ENCODE measurements at places on chromosomes 1 and 21.

DNA sequence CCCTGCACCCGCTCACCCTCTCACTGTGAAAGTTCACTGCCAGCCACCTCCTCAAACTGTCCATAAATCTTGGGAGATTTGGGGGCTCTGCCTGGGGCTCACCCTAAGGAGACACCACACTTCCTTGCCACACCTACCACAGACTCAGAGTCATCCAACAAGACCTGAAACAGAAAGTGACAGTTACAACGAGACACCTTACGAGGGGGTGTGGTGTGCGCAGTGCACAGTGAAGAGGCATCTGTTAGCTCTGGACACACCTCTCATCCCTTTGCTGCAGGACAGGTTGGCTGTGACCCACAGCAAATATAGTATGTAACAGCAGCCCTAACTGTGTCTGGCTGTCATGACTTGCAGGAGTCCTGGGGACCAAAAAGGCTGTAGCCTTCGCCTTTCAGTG, 190.2 kb downstream of the NR5A2 start:
- no peak for DNase-seq

DNA sequence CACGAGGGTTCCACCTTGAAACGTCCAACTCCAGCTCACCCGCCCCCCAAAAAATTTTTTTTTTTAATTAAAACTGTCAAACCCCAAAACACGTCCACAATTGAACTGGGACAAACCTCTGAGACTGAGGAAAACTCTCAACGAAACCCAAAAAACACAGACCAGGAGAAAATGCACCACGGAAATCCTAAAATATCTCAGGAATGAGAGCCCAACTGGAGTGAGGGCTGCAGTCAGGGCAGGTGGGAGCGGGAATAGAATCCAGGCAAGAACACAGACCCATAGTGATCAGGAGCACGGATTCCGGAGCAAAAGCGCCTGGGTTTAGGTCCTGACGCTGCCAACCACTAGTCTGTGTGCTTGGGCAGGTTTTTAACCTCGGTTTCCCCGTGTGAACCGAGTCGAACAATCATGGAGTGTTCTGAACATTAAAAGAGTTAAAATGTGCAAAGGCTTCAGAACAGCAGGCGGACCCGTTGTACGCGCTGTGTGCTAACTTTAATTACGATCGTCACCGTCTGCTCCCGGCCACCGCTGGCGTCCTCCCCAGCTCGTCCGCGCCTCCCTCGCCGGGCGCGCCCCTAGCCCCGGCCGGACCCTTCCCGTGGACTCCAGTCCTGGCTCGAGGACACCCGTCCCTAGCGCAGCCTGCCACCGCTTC, 624 bp downstream of the ARHGAP29 start:
- no peak for DNase-seq

DNA sequence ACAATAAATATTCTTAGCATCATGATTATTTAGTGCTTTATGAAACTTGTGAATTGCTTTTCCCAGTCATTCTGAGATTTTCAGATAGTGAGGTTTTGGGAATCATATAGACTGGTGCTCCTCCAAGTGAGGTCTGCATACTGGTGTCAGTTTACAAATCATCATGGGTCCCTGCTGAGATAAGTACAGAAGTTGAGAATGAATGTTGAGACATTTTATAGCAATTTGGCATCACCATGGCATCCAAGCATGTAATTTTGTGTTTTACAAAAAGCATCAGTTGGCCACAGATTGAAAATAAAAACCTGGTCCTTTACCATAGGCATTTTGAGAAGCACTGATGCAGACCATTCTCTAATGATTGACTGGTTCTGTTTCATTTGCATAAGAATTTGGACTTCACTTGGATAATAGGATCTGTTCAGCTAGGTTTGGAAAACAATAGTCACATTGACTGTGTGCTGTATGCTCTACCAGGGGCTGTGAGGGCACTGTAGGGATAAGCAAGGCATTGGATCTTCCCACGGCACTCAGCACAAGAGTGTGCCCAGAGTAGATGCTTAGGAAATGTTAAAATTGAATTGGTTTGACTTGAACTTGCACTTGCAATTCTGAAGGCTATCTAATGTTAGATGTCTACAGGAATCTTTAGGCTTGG, 79.0 kb upstream of the JUN start:
- DNase-seq, result peak; percentile 57

DNA sequence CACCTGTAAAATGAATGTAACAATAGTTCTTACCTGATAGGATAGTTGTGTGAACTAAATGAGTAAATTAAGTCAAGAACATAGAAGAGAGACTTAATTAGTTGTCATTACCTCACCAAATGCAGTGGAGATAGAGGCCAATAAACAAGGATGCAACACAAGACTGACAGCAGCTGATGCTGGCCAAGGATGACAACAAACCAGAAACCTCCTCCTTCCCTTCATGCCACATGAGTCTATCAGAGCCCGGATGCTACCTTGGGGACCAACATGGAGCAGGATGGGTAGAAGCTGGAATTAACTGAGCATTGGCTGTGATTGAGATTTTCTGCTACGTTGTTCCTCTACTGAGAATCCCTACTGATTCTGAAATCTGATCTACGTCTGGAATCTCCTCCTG, 30.3 kb upstream of the USP1 start:
- DNase-seq, result peak; percentile 72

GRCh38 chr21:41681348-41681801, 85.5 kb downstream of the RIPK4 start:
- DNase-seq, result no peak

- DNase-seq, result no peak
Observed at GRCh38 chr1:53047737-53048736, 14.0 kb upstream of the PODN start.

GRCh38 chr1:28437924-28438699, 67.7 kb upstream of the RCC1 start:
- no peak for DNase-seq

DNA sequence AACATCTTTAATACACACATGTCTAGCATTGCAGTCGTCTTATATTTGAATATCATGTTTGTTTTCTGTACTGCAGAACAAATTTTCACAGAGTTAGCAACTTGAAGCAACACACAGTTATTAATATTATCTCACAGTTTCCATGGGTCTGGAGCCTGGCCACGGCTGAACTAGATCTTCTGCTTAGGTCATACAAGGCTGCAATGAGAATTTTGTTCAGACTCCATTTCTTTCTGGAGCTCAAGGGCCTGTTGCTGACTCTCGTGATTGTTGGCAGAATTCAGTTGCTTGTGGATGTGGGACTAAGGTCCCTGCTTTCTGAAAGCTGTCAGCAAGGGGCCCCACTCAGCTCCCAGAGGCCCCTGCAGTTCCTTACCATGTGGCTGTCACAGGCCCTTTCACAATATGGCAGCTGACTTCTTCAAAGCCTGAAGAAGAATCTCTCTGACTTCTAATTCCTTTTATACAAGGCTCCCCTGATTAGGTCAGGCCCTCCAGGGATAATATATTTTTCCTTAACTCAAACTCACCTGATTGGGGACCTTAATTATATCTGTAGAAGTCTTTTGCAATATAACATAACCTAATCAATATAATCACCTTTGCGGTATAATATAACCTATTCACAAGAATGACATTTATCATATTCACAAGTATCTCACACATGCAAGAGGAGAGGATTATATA, 296.3 kb downstream of the NFIA start:
- no peak for DNase-seq

DNA sequence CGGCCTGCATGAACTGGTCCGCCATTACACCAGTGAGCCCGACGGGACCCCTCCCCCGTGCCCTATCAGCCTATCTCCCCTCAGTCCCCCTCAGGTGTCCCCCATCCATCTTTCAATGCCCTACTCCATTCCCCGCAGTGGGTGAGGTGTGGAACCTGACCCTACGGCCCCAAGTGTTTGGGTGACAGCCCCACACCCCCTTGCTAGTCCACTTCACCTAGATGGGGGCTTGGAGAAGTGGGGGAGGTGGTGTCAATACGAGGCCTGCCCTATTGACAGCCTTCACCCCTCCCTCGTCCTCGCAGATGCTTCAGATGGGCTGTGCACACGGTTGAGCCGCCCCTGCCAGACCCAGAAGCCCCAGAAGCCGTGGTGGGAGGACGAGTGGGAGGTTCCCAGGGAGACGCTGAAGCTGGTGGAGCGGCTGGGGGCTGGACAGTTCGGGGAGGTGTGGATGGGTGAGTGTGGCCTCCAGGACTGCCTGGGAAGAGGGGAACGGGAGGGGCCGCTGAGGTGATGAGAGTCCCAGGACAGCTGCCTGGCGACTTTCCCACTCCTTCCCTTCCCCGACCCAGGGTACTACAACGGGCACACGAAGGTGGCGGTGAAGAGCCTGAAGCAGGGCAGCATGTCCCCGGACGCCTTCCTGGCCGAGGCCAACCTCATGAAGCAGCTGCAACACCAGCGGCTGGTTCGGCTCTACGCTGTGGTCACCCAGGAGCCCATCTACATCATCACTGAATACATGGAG, 15.7 kb upstream of the HDAC1 start:
- no peak for DNase-seq

GRCh38 chr1:98322086-98322485, 339.4 kb upstream of the SNX7 start:
- DNase-seq, result no peak

DNA sequence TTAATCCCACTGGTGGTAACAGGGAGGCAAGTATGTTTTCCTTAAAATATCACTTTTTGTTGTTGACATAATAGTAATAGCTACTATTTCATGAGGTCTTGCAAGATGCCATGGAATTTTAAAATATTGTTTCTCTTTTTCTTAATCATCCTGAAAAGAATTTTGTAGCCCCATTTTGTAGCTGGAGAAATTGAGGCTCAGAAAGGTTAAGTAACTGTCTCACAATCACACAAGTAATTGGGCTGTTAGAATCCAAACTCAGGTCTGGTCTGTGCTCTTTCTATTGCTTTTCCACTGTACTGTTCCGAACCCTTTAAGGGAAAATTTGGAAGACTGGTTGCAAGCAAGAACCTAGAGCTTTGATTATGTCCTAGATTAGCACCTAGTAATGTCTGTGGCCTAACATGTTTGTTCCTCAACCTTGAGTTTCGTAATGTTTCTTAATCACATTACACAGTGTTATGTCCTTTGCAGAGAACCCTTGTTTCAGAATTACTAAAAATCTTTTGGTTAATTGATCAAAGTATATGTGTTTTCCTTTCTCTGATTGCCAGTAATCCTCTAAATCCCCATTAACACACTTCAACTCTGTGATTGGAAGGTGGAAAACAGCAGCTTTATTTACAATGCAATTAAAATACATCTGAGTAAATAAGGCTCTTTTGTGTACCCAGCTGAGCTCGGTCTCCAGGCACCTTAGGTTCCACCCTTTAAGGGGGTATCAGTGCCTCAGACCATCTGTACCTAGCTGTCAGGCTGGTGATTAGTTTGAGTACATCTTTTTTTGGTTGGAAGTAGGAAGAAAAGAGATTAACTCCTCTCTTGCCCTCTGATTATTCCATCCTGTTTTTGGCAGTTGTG, 10.4 kb downstream of the LRRC42 start:
- DNase-seq, result peak; percentile 97

DNA sequence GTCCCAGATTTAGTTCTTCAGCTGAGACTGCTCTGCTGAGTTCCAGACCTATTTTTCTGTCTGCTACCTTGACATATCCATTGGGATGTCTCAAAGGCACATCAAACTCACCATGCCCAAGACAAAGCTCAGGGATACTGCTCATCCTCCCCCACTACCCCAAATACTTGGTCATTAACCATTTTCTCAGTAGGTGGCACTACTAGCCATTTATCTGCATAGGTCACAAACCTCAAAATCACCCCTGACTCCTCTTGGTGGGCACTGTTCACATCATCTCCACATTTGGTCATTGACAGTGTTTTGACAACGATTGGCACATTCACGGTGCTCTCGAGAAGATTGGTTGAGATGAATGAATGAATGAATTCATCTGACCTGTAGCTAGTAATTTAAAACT, 32.1 kb downstream of the CACNA1S start:
- no peak for DNase-seq

DNA sequence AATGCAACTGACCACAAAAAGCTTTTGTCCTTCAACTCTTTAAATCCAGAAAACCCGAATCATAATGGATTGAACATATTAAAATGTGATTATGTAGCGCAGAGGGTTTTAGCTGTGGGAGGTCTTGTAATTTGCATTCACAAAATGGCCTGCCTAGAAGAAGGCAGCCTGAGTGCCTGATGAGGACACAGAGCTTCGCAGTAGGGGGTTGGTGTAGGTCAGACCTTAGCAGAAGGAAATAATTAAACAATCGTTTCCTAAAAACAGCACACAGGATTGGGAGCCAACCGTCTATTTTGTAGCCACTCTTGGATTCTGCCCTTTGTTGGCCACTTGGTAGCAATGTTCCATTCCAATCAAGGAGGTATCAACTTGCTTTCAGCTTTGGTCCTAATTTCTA, 195.7 kb upstream of the KIAA0040 start:
- DNase-seq, result no peak

GRCh38 chr1:30123896-30124295, 599.5 kb downstream of the MATN1 start:
- no peak for DNase-seq

DNA sequence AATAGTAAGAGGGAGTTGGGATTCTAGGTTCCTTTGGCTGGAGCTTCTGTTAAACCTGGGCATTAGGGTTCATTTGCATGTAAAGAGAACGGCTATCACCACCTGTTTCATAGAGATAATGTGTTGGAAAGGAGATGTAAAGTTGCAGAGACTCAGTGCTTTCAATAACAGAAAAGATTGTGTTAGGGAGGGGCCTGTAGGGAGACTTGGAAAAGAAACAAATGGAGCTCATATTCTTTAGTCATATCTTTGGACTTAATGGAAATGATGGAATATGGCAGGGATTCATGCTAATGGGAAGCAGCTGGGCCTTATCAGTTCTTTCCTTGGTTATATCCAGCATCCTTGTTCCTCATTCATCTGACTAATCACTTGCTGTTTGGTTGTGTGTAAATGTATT, 144.9 kb downstream of the CD247 start:
- DNase-seq, result no peak

DNA sequence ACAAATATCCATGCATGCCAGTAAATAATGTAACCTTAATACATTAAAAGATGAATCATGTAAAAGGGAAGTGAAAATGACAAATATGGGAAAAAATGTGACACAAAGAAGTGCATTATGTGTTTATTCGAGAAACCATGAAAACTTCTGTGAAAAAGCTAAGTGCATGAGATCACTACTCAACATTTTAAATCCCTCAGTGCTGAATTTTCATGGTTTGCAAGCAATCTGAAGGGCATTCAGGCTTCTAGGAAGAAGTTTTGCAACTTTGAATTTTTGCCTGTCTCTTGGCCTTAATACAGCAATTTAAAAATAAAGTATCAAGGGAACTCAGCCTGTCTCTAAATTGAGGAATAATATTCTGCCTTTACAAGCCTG, 78.2 kb downstream of the MAP3K7CL start:
- no peak for DNase-seq

- no peak for DNase-seq
Observed at GRCh38 chr1:103529746-103530145, 4.2 kb downstream of the RNPC3 start.
